ENCODE measurements at places on chromosomes 7 and 10.

- no peak for DNase-seq
These were observed 760 bp downstream of the CBX3 start for GRCh38 chr7:26202019-26202990.

DNA sequence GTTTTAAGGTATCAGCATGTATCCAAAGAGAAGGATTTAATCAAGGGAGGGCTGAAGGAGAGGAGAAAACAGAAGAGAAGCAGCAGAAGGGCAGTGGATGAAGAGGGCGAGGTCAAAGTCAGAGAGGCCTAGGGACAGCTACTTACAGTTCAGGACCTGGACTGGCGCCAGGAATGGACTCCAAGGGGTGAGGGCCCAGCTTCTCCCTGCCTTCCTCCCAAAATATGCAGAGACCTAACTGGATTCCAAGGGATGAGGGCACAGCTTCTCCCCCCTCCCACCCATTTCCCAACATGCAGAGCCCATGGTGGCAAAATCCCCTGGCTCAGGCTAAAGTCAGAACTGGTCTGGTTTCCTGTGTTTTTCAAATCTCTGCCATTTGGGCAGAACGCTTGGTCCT, 3.4 kb upstream of the TCF7L2 start:
- no peak for DNase-seq

GRCh38 chr10:3043512-3044368, 23.6 kb upstream of the PFKP start:
- DNase-seq: peak; percentile 46

DNA sequence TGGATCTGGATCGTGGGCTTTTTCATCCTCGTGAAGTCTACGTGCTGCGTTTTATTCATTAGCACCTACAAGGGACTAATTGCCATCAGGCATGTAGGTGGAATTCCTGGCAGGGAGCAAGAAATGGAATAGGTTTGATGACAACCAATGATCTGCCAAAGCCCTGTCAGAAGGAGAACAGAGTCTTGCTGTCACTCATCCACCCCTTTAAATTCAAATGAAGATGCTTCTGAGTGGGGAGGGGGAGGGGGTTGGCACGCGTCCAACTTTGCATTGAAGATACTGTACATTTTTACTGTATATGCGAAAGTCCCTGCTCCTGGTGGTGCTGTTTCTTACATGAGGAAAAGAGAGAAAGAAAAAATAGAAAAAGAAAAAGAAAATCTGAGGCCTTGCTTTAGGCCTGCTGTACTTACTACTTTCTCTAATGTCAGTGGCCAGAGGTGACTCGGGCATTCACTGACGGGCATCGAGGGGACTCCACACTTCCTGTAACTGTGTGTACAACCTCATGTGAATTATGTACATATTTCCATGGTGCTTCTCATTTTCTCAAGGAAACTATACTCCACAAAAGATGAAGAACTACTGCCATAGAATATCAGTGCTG, 569.1 kb downstream of the INHBA start:
- no peak for DNase-seq

DNA sequence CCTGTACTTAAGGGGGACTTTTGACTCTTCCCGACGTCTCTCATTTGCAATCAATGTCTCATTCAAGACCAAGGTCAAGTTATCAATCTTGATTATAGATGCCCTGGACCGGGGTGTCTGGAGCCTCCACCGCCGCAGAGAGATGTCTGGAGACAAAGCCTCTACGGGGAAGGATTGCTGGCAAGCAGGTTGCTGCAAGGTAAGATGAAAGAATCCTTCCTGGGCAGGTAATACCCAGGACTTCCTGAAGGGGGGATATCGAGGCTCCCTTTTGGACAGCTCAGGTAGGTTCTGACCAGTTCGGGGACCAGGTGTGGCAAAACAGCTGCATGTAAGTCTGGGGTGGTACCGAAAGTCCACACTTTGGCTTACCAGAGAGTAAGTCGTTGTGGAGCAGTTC, 12.5 kb upstream of the CUX1 start:
- DNase-seq: no peak

GRCh38 chr10:63116452-63117072, 16.6 kb upstream of the NRBF2 start:
- no peak for DNase-seq

DNA sequence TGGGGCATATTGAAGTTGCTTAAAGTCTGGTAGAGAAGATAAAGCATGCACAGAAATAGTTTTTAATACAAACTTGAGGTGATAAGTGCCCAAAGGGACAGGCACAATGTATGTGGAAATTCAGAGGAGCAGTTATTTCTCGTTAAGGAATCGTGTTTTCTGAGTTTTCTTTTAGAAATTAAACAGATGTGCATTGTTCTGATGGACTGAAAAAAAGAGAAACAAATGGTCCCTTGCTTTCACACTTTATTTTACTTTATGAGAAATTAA, 45.6 kb downstream of the CNNM2 start:
- no peak for DNase-seq

DNA sequence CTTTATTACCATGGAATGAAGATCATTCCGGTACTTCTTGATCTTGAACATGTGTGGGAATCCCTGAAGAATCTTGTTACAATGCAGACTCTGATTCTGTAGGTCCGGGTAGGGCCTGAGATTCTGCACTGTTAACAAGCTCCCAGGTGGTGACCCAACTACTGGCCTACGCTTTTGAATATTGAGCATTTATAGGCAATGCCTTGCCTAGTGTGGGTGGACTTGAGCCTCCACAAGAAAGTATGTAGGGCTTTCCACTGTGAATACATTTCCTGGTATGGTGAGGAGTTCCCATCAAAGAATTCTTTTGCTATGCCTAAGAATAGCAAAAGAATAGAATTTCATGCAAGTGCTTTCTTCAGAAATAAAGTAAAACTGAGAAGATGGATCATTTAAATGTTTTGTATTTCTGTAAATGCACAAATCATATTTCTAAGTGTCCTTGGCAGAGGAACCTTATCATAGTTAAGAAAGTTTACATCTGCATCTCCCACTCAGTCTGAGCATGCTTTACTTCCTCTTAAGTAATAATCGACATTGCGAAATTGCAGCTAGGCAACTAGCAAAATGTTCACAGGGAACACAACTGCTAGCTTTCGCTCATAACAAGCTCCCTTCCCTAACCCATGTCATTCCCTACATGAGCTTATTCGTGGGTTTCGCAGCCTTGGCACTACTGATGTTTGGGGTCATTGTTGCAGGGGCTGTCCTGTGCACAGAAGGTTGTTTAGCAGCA, 71.4 kb downstream of the AHR start:
- peak; percentile 78 for DNase-seq

DNA sequence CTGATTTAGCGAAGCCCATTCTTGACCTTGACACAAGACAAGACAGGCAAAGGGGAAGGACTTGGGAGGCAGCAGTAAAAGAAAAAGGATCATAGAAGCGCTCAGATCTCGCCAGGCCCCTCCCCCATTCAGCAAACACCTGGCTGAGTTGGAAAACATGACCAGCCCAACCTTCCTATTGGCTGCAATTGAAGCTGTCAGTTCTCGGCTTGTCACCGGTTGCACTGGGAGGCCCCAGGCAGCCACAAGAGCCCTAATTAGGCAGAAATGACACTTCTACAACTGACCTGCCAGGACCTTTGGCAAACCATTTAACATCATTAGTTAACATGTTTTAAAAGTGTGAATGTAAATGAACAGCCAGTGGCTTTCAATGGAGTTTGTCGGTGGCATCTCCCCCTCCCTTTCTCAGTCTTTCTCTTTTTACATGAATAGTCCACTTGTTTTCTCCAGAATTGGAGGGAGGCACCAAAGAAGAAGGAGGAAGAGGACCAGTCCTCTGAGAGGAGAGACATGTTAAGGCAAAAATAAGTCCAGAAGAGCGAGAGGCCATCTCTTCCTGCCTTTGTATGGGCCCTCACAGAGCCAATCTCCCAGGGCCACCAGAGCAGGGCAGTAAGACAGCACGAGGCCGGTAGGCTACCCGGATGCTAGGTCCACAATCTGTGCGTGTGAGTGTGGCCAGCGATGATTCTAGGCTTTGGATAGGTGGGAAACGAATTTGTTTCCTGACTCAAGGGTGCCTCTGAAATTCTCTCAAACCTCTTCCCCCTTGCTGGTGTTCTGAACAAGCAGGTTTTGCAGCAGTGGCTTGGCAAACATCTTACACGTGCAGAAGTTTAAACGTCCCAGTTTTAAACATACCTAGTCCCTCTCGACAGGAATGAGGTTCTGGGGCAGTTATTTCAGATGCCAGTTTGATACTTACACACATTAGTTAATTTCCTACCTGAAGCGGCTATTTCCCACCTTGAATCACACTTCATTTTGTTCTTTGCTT, 15.0 kb upstream of the ENO4 start:
- DNase-seq: no peak

GRCh38 chr7:155763691-155764437, 48.4 kb downstream of the SHH start:
- peak; percentile 39 for DNase-seq

DNA sequence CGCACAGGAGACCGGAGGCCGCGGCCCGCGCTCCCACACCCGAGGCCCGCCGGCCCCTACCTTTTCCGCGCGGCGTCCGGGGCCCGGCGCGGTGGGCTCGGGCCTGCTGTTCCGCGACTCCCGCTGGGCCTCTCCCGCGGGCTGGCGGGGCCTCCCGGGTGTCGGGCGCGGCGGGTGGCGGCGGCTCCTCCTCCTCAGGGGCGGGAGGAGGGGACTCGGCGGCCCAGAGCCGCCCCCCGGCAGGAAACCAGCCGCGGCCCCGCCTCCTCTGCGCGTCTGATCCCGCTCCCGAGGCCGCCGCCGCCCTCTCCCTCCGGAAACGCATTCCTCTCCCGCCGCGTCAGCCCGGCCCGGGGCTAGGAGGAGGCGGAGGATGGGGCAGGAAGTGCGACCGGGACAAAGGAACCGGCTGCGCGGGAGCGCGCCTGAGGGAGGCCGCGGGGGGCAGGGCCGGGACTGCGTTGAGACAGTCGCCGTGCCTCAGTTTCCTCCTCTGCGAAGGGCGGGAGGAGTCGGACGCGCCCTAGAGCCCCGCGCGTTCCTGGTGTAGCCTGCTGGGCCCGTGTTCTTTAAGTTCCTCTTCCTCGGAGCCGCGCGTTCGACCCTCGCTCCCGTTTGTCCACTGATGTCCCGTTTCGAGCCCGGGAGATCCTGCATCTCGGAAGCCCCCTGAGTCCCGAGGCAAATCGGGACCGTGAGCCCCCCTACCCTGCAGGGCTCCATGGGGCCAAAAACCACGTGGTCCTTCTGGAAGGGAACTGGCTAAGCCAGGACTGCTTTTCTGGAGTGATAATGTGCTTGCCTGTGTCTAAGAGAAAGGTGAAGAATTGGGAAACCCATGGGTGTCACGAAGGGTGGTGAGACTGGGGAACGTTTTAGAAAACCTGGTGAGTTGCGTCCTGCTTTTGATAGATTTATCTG, at the start of gene ITGB1:
ITGB1 (minus strand) TSS at position 146 of the 921 bp plus-strand sequence. CDS start 22,672 bp downstream, outside the sequence.
- peak; percentile 96 for DNase-seq

DNA sequence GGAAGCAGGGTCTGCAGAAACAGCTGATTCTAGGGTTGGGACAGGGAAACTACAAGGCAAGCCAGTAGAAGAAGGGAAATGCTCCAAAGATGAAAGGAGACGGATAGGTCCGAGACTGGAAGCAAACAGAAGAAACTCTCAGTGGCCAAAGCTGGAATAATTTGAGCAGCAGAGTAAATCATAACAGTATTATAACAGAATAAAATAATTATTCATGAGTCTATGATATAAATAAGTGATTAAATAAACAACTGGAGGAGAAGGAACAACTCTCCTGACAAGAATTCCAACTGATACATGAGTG, 27.6 kb downstream of the EZH2 start:
- no peak for DNase-seq

- DNase-seq: no peak
These were observed 17.2 kb upstream of the CFAP46 start for GRCh38 chr10:132959559-132959961.

DNA sequence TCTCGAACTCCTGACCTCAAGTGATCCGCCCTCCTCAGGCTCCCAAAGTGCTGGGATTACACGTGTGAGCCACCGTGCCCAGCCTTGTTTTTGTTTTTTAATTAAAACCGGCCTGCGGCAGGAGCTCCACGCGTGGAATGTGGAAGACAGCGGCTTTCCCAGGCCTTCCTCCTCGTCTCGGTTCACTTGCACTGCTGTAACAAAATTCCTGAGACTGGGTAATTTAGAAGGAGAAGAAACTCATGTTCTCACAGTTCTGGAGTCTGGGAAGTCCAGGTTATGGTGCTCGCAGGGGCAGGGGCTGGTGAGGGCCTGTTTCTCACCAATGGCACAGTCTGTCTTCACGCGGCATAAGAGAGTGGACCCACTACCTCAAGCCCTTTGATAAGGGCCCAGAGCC, 14.4 kb upstream of the CRYGN start:
- peak; percentile 12 for DNase-seq

DNA sequence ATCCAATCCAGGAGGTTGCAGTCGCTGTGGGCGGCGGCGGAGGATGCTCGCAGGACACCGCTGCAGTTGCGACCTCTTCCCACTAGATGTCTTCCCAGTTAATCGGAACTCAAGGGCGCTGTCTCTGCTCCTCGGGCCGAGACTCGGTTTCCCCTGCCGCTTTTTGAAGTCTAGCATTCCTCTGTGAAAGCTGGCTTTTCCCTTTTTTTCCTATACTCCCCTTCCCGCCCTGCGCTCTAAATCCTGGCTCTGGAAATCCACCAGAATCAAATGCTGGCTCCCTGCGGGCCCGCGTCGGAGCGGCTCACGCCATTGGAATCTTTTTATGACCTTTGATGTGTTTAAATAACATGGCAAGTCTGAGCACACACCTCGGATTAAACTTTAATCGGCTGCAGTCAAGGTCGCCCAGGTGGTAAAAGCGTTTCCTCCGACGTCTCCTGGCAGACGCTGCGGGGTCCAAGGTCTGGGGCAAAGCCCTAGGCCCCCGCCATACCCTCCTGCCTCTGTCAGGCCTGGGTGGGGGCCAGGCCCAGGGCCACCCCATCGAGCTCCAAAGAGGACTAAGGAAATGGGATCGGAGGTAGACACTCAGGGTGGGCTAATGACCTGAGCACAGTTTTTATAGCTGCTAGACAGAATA, 10.7 kb upstream of the HOXA13 start:
- no peak for DNase-seq

DNA sequence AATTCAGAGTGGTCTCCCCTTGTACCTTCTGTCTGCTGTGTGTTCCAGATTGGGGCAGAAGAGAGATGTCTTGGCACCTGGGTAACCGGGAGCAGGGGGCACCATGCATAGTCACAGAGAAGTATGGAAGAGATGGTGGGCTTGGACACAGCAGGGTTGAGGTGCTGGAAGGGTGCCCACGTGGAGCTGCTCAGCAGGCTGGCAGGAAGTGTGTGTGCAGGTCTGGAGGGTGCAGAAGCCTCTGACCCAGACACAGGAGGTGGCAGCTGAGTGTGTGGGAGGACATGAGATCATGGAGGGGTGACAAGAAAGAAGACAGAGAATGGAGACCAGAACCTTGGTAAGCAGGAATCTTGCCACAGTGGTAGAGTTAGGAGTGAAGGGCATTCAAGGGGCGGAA, 42.3 kb upstream of the DUSP5 start:
- no peak for DNase-seq

GRCh38 chr7:135856356-135857144, 107.9 kb upstream of the FAM180A start:
- DNase-seq: no peak

DNA sequence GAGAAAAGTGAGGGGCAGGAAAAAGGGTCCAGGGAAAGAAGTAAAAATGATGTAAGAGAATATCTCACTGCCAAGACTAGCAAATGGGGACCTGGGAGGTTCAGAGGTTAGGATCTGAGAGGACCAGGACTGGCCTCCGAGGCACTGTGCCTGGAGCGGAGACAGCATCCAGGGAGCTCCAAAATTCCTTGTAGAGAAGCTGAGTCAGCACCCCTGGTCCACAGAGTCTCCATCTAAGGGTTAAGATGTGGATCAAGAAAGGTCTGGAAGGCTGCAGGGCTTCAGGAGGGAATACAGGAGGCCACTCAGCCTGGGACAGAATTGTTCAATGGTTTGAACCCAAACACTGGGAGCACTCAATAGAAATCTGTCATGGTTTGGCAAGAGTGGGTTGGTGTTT, 30.6 kb downstream of the ZNF503 start:
- no peak for DNase-seq

- DNase-seq: no peak
These were observed 66.8 kb downstream of the LANCL2 start for GRCh38 chr7:55431898-55432297.

All from fibroblast of skin of left biceps (primary cell).